ENCODE measurements at places on chromosomes 11 and 22.

GRCh38 chr11:13258855-13259254 lies 18.7 kb upstream of the BMAL1 start:
- DNase-seq, result no peak

DNA sequence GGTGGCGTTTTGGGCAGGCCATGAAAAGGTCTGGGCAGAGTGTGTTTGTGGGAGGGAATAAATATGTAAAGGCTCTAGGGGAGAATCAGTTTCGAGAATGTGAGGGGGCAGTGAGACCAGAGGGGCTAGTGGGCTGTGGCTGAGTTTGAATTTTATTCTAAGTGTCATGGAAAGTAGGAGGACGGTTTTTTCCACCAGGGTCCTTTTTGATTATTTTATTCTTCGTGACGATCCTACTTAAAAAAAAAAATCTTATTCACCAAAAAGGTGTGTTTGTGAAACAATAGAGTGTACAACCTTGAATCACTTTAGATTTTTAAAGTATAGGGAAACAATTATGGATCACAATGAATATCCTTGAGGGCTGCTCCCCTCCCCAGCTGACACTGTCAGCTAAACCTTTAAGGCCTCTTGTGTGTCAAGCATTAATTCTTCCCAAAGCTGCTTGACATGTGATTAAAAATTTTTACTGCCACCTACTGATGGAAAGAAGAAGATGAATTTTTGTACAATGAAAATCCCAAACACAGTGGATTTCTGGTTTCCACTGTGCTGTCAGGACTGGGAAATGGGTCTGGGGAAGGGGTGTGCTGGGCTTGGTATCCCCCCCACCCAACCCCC lies 107.5 kb upstream of the OR4B1 start:
- DNase-seq, result no peak

DNA sequence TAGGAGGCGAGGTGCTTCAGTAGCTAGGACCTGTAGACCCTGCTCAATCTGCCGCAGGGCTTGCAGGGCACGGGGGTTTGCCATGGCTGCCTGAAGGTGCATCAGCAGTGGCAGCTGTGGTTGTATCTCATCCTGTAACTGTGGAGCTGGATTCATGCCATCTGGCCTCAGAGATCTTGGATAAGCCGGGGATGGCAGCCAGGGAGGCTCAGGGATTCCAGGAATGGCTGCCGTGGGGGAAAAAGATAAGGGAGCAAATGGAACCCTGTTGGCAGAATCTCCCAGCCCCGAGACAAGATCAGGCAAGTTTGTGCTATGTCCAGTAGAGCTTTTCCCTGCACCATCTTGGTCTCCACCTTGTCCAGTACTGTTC lies 1.8 kb downstream of the UBQLN3 start:
- no peak for DNase-seq

- no peak for DNase-seq
Measured at GRCh38 chr11:94583213-94583865, 16.2 kb downstream of the PIWIL4 start.

GRCh38 chr11:72439455-72439854 lies 5.1 kb upstream of the CLPB start:
- DNase-seq, result peak; percentile 32

DNA sequence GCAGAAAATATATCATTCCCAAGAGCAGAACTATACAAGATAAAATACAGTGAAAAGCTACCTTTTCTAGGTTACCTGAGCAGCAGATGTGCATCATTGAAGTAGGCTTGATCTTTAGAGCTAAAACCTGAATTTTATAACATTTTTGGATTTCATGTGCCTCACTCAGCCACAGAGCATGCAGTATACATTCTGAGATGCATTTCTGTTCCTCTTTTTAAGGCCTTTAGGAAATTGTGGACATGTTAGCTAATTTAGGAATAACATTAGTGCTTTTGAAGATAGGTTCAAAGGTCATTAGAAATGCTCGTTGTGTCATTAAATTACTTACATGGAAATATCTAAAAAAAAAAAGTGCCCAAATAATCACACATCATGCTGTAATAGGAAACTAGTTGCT lies 230.6 kb upstream of the PDGFD start:
- no peak for DNase-seq

GRCh38 chr11:8005556-8005955 lies 18.4 kb downstream of the EIF3F start:
- no peak for DNase-seq

DNA sequence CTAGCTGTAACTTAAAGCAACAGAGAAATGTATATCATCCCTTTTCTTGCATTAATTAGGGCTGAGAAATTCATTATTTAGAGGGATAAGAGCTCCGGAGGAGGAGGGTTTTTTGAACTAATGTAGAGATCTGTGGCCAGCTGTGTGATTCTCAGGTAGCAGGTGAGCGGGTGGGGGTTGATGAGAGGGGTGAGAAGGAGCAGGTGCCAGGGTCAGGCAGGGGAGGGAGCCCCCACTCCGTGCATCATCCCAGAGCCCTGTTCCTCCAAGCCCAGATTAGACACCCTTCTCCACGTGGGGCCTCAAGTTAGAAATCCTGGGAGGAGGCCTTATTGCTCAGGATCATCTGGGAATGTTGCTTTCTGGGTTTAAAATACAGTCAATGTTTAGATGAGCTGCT lies 24.9 kb downstream of the ZBTB16 start:
- DNase-seq, result no peak

DNA sequence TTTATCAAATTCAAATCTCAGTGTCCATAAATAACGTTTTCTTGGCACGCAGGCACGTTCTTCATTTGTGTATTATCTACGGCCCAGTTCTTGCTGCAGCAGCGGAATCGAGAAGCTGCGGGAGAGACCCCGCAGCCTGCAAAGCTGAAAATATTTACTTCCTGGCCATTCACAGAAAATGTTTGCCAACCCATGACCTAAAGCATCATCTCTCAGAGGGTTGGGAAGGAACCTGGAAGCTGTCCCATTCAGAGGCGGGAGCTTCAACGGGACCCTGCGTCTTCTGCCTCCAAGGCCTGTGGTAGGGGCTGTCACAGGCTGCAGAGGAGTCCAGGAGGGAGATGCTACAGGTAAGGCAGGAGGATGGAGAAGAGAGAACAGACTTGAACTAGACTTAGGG lies 319.2 kb downstream of the MN1 start:
- no peak for DNase-seq

DNA sequence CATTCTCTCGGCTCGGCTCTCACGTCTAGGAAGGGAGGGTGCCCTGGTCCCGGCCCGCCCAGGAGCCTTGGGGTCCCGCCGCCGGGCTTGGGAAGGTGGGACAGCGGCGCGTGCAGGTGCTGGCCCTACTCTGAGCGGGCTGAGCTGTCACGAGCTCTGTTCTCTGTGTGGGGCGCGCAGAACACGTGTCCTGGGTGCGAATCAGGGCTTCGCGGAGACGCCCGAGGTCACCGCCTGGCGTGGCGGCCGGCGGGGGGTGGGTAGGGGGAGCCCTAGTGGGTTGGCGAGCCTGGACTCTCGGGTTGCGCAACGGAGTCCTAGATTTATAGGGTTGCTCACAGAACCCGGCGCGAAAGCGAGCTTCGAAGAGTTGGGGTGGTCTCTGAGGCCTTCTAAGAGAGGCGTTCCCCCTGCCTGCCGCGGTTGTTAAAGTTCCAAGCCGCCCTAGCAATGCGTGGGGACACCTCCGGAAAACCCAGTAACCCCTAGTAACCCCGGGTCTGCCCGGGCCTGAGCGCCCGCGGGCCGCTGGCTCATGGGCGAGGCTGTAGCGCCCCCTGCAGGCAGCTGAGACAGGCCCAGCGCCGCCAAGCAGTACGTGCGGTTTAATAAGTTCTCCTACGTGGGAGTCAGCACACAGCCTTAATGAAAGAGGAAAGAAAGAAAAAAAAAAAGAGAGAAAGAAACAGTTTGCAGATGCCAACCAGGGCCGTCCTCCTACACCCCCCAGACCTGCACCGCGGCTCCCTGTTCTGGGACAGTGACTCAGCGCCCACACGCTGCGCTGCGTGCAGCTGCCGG lies 2.7 kb downstream of the ADM start:
- peak; percentile 91 for DNase-seq

DNA sequence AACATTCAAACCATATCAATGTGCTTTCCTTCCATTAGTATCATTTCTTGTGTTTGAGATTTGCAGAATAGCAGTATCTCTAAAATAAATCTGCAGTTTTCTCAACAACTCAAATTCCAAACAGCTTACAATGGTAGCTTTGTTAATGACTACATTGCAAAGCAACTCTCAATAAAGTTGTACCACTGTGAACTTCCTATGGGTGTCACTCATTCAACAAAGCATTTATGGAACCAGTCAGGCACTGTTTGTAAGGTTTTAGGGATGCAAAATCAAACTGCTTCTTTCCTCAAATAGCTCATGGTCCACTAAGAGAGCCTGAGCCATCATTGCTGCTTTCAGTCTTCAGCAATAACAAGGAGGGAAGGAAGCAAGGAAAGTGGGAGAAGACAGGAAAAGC lies 91.0 kb downstream of the CCDC83 start:
- DNase-seq, result no peak

DNA sequence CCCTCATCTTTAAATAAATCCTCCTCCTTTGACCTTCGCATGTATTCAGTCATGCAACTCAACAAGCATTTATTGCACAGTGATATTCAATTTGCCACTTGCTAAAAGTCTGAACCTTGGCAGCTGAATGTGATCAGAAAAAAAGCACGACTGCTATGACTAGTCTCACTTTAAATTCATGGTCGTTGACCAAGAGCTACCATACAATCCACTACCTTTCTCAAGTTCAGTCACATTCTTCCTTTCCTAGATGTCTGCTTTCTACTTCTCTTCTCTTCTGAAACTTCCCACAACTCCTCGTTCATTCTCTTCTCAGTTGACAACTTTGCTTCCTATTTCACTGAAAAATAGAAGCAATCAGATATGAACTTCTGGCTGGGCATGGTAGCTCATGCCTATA lies 2.0 kb upstream of the SAA1 start:
- DNase-seq, result no peak
